NCI-H1105 (cell line): ENCODE measurements at places on chromosomes 7 and 10.

DNA sequence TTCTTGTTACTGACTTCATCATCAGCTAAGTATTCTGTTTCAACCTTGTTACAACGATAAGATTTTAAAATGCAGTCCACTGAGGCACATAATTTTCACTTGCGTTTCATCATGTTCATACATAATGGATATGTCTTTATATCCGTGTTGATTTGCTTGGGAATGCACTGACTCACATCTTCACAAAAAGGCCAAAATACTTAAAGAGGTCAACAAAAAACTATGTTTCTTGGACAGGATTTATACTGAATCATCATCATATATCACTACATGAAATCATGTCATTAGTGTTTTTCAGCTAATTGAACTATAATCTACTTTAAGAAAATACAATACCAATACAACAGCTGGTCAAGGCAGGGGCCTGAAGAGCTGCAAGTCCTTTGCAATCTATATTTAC, 324.5 kb upstream of the KLF6 start:
- no peak for DNase-seq

- DNase-seq = no peak
Measured at GRCh38 chr10:27369880-27370279, 129.3 kb upstream of the ACBD5 start.

DNA sequence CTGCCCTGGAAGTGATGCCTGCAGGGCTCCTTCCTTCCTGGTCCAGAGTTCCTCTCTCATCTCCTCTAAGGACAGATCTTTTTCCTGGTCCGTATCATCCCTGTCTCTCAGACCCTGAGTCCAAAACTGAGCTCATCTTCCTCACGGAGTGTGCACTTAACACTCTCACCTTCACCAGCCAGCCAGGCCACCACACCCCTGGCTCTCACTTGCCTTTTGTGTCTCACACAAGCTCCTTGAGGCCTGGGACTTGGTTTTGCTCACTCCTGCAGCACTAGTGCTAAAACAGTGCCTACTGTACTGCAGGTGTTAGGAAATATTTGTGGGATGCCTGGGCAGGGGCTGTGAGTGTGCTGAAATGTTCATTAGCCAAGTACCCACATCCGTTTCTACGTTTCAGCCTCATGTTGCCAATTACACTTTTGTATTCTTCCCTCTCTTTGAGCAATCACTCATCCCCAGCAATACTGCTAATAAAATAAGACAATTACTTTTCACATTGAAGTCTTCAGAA, 21.4 kb upstream of the PARP12 start:
- DNase-seq = no peak

- DNase-seq = no peak
Measured at GRCh38 chr10:49175587-49176309, 12.4 kb downstream of the TMEM273 start.

DNA sequence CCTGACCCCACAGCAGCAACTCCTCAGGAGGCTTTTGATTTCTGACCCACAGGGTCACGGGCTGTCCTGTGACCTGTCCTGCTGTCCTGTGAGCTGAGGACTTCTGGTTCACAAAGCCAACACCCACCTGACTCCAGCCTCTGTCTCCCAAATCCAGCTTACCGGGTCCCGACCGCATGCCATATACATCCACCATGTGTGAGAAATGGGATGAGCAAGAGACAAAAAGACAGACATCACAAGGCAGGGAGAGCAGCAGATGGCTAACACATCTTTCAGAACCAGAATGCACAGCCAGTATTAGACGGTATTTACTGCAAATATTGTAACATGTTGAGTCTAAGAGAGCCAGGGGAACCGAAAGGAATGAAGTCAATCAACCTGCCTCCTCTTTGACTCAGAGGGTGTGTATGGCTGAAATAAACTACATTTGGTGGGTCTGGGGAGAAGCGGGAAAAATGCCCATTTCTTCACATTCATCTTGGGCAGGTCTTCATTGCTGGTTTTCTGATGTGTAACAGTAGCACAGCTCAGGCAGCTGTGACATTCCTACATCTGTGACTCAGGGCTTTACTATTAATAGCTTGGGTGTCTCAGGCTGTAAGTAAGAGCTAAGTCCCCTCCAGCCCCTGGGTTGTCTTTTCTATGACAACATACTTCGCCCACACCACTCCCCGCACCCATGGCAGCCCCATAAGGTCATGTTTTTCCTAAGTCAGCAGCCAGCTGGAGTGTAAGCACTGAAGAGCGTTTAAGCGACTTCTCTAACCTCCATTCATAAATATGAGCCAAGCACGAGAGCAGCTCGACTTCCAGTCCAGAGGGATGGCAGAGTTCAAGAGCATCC, 25.0 kb downstream of the ABLIM1 start:
- no peak for DNase-seq
